ENCODE measurements at places on chromosomes 1 and 21. TPM values are rescaled to one million over a fixed set of nuclear protein-coding genes. Genes with fewer than 3 reads are reported as not detected.

The ORC1 gene
- 2.0 TPM for total RNA-seq

The GJA9 gene
- total RNA-seq, result not detected

The SPATA1 gene
- total RNA-seq, result 0.25 TPM

The EFCAB7 gene
- total RNA-seq, result 8.1 TPM

The SPATA17 gene
- total RNA-seq, result 0.44 TPM

The ALDH9A1 gene
- 35.7 TPM for total RNA-seq

The HMCN1 gene
- total RNA-seq, result 0.16 TPM

The C1orf74 gene
- total RNA-seq, result 1.2 TPM

The PPT1 gene
- total RNA-seq, result 44.4 TPM

GRCh38 chr21:26814386-26814785 lies 30.8 kb downstream of the ADAMTS1 start:
- DNase-seq, result no peak

DNA sequence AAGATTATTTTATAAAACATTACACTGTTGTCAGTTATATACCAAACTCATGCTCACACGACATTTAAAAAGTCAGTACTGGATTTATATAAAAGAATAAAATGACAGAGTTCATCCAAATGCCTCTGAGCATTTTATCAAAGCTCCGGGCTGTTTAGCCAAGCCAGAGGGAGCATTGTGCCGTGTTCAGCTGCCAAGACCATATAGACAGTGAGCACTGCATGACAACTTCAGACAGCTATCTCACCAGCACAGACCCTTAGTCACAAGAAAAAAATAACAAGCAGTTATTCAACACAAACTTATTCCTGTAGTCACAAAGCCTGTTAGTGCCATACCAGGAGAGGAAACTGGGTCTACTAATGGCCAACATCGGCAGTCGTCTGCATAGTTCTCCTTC lies 88.0 kb upstream of the PBX1 start:
- DNase-seq, result no peak

DNA sequence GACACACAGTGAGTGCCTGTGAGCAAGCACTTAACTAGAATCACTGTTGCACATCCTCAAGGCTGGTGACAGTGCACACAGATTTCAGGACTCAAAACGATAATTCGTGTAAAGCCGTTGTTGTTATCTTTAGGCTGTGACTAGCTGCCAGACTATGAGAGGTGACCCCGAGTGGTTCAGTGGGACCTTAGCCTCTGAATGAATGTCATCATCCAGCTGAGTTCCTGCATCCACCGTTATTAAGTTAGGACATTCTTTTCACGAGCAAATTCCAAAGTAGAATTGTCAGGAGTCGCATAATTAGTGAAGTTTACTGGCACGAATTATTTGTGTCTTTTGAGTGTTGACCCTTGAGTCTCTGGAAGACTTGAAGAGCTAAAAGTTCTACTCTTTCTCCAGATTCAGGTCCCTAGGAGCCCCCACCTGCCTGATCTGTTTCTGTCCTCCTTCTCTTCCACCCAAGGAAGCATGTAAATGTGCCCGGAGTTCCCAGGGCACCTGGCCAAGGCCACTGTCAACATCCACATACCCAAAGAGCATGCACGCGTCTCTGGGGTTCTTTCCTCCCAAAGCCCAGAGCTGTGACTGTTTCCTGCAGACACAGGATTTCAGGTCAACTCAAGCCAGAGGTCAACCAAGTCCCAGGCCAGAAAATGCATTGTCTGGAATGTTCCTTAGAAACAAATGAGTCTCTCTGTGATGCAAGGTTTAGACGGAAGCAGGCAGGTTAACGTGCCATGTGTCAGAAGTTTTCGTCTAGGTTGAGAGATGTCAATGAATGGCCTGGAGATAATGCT lies 207.2 kb downstream of the TOMM20 start:
- DNase-seq, result no peak

DNA sequence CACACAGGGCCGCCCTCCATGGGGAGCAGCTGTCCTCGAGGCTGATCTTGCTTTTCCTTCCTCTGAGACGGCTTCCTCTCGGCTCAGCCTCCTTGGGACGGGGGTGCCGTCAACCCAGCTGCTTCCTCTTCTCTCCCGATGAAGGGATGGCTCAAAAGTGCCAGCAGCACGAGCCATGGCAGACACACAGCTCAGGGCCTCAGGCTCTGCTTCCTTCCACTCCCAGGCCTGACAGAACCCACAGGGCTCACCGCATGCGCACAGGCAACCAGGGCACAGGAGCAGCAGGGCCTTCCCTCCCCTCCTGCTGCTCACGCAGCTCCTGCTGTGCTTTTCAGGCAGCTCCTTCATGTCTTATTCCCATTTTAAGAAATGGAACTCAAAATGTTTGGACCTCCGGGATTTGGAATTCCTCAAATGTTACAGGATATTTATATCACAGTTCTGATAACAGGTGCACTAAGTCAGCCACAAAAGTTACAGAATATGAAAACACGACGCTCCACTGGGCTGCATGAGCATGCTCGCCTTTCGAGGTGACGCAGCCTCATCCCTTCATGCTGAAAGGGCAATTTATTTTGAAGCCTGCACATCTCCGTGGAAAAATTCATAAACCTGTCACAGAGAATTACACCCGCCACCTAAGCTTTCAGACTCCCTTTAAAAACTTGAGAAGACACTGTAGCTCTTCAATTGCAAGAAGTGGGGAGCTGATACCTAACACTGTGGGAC lies 84.4 kb downstream of the HSF2BP start:
- no peak for DNase-seq

DNA sequence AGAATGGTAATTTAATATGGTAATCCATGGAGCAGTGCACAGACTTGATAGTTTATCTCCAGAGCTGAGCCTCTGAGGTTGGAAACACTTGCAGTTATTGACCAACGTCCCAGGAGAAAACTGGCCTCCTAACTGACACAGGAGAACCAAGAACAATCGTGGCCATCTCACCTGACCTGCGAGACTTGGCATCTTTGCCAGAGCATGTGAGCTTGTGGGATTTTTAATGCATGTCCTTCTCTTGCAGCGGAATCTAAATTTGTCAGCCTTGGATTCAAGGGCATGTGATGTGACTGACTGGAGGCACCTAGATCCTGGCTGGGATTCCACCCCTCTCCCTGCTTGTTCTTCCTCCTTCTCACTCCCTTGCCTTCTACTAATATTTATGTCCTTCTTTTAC lies 27.8 kb upstream of the SLC26A9 start:
- no peak for DNase-seq
